ENCODE measurements at places on chromosomes 4 and X. TPM values are rescaled to one million over a fixed set of nuclear protein-coding genes. Genes with fewer than 3 reads are reported as not detected.

- no peak for DNase-seq
- no peak overlapping the region for H3K27ac ChIP-seq
- H3K4me3 ChIP-seq, result no peak overlapping the region
- H3K4me1 ChIP-seq, result no peaks in the 10 kb centered on the region
- no peaks in the 10 kb centered on the region for H3K27me3 ChIP-seq
- no peaks in the 10 kb centered on the region for H3K36me3 ChIP-seq
Measured at GRCh38 chr4:13193662-13194061, 290.5 kb downstream of the RAB28 start.

DNA sequence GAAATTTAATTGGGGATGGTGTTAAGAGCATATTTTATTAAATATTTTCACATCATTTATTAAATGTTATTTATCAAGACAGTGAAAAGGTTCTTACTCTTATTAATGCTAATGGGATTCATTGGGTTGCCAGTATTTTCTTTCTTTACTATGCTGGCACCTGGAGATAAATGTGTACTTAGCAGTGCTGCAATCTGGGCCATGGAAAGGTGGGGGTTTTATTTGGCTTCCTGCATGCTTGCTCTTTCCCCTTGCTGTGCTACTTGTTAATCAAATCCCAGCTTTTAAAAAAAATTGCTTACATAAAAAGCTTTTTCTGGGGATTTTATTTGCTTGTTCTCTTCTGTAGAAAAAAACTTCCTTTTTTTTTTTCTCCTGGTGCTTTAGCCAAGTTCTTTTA, 48.3 kb downstream of the ZAR1 start:
- no peaks in the 10 kb centered on the region for H3K4me1 ChIP-seq
- peaks cover 3% of the 10 kb centered on the region for H3K36me3 ChIP-seq
- no peak overlapping the region for H3K4me3 ChIP-seq
- no peak for DNase-seq
- no peak overlapping the region for H3K27ac ChIP-seq

Gene DSPP
- total RNA-seq, result not detected

Gene KLB
- total RNA-seq, result not detected
